Tibial nerve (tissue), 4 donors: ENCODE measurements at places on chromosomes 5 and 9. TPM values are rescaled to one million over a fixed set of nuclear protein-coding genes. Genes with fewer than 3 reads are reported as not detected.

DNA sequence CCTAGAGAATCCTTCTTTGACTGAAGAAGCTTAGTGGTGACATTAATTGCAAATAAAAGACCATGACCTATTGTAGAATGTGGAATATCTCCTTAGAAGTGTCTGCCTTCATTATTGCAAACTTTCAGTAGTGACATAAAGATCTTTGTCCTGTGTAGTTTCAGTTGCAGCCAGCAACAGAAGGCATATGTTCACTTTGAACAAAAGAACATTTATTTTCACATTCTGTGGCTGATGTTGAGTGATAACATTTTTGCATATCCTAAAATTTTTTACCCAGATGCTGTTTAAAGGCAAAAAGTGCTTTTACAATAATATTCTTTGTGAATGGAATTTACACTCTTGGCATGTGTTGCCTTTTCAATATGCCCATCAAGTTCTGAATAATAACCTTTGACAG, 165.9 kb downstream of the TMC1 start:
- H3K27ac ChIP-seq, result no peak overlapping the region
- no peaks in the 10 kb centered on the region for H3K27me3 ChIP-seq
- H3K4me3 ChIP-seq, result no peak overlapping the region
- no peaks in the 10 kb centered on the region for H3K36me3 ChIP-seq
- no peaks in the 10 kb centered on the region for H3K4me1 ChIP-seq

DNA sequence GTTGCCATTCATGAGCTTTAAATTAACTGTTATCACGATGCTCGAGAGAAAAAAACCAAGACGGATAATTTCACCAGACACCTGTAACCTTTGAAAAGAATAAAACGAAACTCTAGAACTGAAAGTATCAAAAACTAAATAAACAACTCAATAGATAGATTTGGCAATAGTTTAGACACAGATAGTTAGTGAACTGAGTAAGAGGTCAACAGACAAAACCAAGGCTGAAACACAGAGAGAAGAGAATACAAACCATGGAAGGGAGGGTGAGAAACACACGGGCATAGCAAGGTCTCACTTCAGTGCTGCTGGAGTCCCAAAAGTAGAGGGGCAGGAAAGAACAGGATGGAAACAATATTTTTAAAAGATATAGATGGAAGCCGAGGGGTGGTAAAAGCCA, 3.3 kb upstream of the OR2V1 start:
- no peak for DNase-seq
- no peak overlapping the region for H3K27ac ChIP-seq
- H3K27me3 ChIP-seq, result no peaks in the 10 kb centered on the region
- H3K4me3 ChIP-seq, result no peak overlapping the region
- H3K4me1 ChIP-seq, result no peaks in the 10 kb centered on the region
- H3K36me3 ChIP-seq, result no peaks in the 10 kb centered on the region

- no peaks in the 10 kb centered on the region for H3K27me3 ChIP-seq
- peaks cover 12% of the 10 kb centered on the region for H3K4me1 ChIP-seq
- H3K36me3 ChIP-seq, result no peaks in the 10 kb centered on the region
- no peak for DNase-seq
- no peak overlapping the region for H3K27ac ChIP-seq
These were observed 61.6 kb upstream of the RPS23 start for GRCh38 chr5:82339792-82340191.

DNA sequence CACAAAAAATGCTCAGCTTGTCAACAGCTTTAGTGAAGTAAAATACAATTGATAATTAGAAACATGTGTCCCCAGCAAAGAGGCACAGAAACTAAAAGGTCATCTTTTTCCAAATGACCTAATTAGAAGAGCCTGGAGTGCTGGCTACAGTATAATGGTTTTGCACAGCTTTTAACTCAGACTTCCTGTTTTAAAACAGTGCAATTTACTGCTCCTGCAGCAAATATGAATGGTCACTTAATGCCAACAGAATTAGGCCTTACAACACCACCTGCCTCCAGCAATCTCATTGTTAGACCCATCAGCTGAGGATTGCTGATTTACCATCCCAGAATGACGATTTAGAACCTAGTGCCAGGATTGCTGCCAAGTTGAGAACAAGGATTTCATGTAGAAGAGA, 239.3 kb downstream of the CETN3 start:
- DNase-seq, result no peak
- no peak overlapping the region for H3K4me3 ChIP-seq
- H3K27ac ChIP-seq, result no peak overlapping the region

GRCh38 chr5:116865651-116866050, 291.0 kb upstream of the SEMA6A start:
- no peaks in the 10 kb centered on the region for H3K27me3 ChIP-seq
- no peak overlapping the region for H3K4me3 ChIP-seq
- H3K4me1 ChIP-seq, result no peaks in the 10 kb centered on the region
- H3K27ac ChIP-seq, result no peak overlapping the region
- H3K36me3 ChIP-seq, result no peaks in the 10 kb centered on the region
- no peak for DNase-seq

- DNase-seq, result no peak
- no peaks in the 10 kb centered on the region for H3K36me3 ChIP-seq
These were observed 39.7 kb downstream of the NDUFS6 start for GRCh38 chr5:1840741-1841521.

GRCh38 chr9:126276056-126276728, 50.4 kb upstream of the MVB12B start:
- no peaks in the 10 kb centered on the region for H3K27me3 ChIP-seq
- DNase-seq, result no peak
- H3K4me1 ChIP-seq, result peaks cover 5% of the 10 kb centered on the region
- no peaks in the 10 kb centered on the region for H3K36me3 ChIP-seq
- no peak overlapping the region for H3K27ac ChIP-seq
- no peak overlapping the region for H3K4me3 ChIP-seq

- no peak overlapping the region for H3K4me3 ChIP-seq
- H3K4me1 ChIP-seq, result peaks cover 13% of the 10 kb centered on the region
- no peaks in the 10 kb centered on the region for H3K27me3 ChIP-seq
- no peak for DNase-seq
These were observed 186.2 kb downstream of the SNX18 start for GRCh38 chr5:54703565-54704255.

- H3K27me3 ChIP-seq, result no peaks in the 10 kb centered on the region
- H3K4me1 ChIP-seq, result no peaks in the 10 kb centered on the region
- H3K36me3 ChIP-seq, result no peaks in the 10 kb centered on the region
- no peak overlapping the region for H3K27ac ChIP-seq
These were observed 739.0 kb downstream of the DTWD2 start for GRCh38 chr5:118249386-118249785.

DNA sequence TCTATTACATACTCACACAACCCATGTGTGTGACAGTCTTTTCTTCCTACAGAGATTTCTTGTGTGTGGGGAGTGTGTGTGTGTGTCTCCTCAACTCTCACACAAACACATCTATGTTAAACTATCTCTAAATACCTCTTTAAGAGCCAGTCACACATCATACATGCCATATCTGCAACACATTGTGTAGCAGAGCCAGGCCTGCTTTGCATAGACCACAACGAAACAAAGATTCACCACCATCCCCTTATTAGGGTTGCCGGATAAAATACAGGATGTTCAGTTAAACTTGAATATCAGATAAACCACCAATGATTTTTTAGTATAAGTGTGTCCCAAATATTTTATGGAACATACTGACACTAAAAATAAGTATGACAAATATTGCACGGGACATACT, 2.3 kb downstream of the FAM170A start:
- H3K27ac ChIP-seq, result no peak overlapping the region
- no peaks in the 10 kb centered on the region for H3K36me3 ChIP-seq
- no peaks in the 10 kb centered on the region for H3K4me1 ChIP-seq
- no peak overlapping the region for H3K4me3 ChIP-seq
- DNase-seq, result no peak

DNA sequence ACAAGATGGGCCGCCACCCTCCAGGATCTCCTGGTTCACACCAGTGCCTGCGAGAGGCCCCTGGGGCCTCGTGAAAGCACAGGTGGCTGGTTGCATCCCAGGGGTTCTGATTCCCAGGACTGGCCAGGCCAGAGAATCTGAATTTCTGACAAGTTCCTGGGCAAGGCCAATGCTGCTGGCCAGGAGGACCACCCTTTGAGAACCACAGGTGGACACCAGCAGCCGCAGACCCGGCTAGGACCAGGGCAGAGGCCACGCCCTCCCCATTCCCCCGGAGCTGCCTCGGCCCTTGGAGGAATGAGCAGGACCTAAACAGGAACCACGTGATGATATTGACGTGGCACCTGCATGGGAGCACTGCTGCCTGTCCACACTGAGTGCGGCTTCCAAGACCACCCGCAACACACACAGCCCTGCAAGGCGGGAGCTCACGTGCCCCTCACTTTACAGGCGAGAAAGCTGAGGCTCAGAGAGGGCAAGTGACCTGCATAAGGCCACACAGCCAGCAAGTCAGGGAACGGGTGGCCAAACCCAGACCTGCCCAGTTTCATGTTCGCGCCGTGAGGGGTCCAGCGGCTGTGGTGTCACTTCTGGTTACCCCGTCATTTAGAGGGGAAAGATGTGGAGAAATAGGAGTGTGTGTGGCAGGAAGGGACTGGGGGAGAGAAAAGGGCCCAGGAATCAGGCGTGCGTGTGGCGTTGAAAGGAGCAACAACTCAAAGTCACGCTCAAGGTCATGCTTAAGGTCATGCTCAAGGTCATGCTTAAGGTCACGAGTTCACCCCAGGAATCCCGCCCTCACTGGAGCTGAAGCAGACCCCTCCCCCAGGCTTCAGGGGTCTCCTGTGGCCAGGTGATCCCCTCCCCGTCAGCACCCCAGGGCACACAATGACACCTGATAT, 105.9 kb upstream of the IER5L start:
- H3K36me3 ChIP-seq, result no peaks in the 10 kb centered on the region
- no peak for DNase-seq
- no peaks in the 10 kb centered on the region for H3K27me3 ChIP-seq
- H3K4me1 ChIP-seq, result peaks cover 28% of the 10 kb centered on the region
- no peak overlapping the region for H3K4me3 ChIP-seq
- H3K27ac ChIP-seq, result no peak overlapping the region

GRCh38 chr5:123164054-123164453, 75.0 kb downstream of the PRDM6 start:
- no peaks in the 10 kb centered on the region for H3K36me3 ChIP-seq
- no peak for DNase-seq
- no peaks in the 10 kb centered on the region for H3K27me3 ChIP-seq
- no peak overlapping the region for H3K27ac ChIP-seq
- H3K4me3 ChIP-seq, result no peak overlapping the region

Gene ARSI
- total RNA-seq, result 7.5 TPM

Gene ADAMTSL2
- 11.1 TPM for total RNA-seq

Gene SKIC3
- total RNA-seq, result 77.2 TPM
